AG08395 (cell line): ENCODE measurements at places on chromosomes 1 and 21.

- peak; percentile 1 for DNase-seq
Measured at GRCh38 chr1:32706491-32706890, 3.9 kb upstream of the SYNC start.

- no peak for DNase-seq
Measured at GRCh38 chr1:77057994-77058585, 161.1 kb downstream of the PIGK start.

- DNase-seq: no peak
Measured at GRCh38 chr1:162193815-162194214, 124.3 kb downstream of the NOS1AP start.

DNA sequence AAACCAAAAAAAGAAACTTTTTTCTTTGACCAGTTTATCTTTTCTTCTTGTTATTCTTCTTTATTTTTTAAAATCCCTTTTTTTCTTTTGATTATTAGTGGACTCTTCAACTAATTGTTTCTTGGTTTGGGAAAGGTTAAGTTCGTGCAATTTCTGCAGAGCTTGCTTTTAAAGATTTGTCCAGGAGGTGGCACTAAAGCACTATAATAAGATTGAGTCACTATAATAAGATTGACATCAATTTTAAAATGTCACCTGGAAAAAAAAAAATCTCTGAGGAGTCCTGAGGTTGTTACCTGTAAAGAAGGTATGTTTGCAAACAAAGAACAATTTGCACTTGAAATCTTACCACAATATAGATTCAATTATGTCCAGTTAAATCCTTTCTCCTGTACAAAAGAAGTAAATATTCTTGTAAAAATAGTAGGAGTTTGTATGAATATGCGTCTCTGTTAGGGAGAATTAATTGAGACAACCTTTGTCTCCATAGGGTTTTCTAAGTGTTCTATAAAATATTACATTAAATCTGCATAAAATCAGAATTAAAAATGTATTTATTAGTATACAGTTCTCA, 166.7 kb downstream of the ADGRL4 start:
- peak; percentile 22 for DNase-seq

GRCh38 chr21:44767834-44768831, 33.5 kb downstream of the UBE2G2 start:
- DNase-seq: no peak
